ENCODE measurements at places on chromosomes 16 and 17. TPM values are rescaled to one million over a fixed set of nuclear protein-coding genes. Genes with fewer than 3 reads are reported as not detected.

Gene PLXDC1
- 13.4 TPM for total RNA-seq

Gene USP36
- total RNA-seq: 33.9 TPM

Gene TGFB1I1
- 23.5 TPM for total RNA-seq

Gene RPL38
- 320 TPM for total RNA-seq

DNA sequence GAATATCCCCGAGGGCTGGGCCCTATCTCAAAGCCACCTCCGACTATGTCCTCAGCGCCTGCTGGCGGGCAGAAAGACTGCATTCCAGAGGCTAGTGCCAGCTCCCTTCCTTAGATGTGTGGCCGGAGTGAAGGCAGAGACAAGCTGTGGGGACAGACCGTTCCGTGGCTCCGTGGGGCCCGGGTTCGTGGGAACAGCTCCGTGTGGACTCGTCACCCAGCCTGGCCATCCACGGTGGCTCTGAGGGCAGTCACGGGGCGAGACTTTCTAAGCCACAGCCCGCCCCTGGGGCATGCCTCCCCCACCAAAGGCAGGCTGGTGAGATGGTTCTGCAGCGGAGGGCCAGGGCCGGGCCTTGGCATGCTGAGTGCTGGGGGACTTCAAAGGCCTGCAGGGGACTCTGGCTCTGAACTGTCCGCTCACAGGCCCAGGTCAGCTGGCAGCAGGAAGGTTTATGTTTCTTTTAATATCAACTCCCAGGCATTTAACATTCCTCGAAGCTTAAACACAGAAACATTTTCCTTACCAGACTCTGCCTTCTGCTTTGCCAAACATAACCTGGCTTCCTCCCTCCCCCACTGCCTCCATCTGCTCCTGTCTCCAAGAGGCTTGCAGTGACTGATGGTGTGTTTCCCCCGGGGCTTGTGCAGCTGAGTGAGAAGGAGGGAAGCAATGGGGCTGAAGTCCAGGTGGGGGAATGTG lies 50.4 kb downstream of the TIMM22 start:
- no peak for DNase-seq

GRCh38 chr17:74368341-74369081 lies 1.2 kb downstream of the GPR142 start:
- DNase-seq: peak; percentile 74

DNA sequence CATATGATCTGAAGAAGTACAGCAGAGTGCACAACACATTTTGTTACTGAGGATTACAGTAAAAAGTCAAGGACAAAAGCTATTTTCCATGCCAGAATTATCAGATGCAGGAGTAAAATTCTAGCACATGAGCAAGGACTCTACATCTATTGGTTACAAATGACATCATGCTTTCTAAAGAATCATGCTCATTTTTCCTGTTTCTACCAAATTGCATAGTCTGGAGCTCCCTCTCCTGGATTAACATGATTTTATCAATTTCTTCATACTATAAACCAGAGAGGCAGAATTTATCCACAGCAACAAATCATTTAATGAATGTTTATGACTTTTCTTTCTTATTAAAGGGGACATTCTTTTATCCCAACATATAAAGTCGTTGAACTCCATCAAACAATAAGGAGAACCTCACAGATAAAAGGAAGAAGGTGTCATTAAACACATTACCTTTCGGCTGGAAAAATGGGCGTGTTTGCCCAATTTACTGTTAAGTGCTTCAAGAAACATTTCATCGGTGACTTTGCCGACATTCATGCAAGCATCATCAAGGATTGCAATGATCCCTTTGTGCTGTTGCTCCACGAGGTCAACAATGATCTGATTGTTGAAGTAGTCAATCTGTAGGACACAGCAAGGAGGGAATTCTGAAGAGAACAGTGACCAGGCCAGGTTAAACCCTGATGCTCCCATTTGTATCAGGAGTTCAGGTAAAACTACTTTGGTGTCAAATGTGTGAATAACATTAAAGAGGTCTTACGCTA lies 121.7 kb downstream of the MYO1D start:
- no peak for DNase-seq

DNA sequence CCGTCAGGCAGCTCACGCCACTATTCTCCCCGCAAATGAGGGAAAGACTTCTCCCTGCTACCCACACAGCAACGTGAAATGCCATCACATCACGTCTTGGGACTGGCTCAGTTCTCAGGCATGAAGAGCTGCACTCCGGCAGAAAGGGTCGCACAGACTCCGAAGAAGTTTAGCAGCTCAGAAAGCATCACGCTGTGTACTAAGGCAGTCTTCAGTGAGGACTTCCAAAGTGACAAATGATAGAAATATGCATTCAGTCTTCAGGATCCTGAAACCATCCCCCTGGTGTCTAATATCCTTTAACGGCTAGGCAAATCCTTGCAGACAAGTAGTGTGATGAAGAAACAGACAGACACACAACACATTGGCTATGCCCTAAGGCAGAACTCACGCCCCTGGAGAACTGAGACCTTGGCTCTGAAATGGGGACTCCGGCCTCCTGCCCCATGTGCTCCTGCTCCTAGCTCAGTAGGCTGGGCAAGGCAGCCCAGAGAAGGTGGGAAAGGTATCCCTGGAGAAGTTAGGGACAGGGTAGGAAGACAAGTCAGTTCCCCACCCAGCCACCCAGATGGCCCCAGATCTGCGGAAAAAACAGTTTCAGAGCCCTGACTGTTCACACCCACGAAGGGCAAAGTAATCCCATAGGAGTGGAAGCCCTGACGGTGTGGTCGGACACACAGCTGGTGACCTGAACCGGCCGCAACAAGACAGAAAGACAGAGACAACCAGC lies 1.6 kb downstream of the XYLT1 start:
- DNase-seq: no peak

GRCh38 chr17:9370467-9370866 lies 205.2 kb downstream of the STX8 start:
- DNase-seq: no peak

GRCh38 chr16:30490210-30490609 lies 17.7 kb downstream of the ITGAL start:
- DNase-seq: no peak

DNA sequence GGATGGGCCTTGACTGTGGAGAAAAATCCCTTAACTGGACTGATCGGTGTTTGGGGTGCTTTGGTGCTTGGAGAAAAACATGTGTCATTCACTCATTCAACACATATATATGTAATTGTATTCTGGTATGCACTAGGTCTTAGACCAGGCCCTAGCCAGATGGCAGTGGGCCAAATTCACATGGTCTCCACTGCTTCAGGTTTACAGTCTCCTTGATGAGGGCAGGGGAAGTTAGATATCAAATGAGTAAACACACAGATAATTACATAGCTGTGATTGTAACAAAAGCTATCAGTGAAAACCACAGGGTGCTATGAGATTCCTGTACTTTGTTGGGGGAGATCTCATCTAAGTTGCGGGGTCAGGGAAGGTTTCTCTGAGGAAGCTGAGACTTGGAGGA lies 78.8 kb downstream of the WWP2 start:
- no peak for DNase-seq

DNA sequence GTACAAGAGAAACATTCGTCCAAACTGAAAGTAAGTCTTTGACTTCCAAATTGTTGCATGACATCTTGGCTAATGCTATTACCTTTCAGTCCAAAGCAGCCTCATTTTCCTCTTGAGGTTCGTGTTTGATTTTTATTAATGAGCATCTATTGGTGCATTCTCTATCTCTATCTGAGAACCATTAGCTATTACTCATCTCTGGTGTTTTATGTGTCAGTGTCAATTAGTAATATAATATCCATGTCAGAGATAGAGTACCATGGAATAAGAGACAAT lies 388.1 kb upstream of the GOT2 start:
- no peak for DNase-seq

DNA sequence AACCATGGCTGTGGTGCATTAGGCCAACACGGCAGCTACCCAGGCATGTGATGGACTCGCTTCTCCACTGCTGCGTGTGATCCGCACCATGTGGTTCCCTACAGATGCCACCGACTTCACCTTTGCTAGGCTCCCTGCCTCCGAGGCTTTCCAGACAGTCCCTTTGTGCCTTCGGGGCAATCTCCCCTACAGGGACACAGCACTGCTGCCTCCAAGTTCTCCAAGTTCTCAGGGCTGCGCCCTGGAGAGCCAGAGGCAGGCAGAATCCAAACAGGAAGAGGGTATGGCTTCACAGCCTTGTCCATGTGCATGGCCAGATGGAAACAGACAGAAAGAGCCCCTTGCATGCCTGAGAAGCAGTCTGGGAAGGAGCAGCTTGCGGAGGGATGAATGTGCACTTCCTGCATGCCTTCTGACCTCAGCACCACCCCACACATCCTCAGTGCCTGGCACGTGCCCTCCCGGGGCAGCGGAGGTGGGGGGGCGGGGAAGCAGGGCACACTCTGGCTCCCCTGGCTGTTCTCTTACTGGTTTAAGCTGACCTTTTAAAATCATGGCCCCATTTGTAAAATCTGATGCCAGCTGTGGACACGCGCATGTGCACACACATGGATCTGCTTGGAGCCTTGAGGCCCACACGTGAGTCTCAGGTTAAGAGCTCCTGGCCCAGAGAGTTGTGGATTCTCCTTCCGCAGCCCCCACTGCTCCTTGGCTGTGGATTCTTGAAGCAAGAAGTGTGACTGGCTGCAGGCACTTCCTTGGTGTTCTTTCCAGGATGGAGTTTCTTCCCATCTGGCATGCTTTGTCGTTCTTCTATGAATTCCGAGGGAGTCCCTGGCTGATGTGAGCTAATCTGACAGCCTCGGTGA lies 55.3 kb upstream of the MTSS2 start:
- no peak for DNase-seq

GRCh38 chr17:57948555-57949420 lies 6.4 kb downstream of the CUEDC1 start:
- peak; percentile 29 for DNase-seq

DNA sequence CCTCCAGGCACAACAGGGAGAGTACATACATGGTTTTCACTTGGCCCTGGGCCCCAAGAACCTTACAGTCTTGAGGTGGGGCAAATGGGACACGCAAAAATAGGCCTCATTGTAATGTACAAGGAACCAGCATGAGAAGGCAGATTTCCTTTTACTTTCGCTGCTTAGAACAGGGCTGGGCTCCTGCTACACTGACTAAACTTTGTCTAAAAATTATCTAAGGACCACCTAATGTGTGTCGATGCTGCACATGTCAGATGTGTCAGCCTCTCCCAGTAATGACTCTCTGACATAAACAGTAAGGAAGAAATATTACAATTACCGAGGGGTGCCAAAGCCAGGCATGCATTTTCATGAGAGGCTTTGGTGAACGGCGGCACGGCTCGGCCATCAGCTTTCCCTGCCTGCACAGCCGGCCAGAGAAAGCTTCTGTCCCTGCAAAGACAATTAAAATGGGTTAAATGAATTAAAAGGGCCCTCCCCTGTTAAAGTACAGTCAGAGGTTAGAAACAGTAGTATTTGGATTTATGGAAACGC lies 224.2 kb upstream of the IRX3 start:
- no peak for DNase-seq

DNA sequence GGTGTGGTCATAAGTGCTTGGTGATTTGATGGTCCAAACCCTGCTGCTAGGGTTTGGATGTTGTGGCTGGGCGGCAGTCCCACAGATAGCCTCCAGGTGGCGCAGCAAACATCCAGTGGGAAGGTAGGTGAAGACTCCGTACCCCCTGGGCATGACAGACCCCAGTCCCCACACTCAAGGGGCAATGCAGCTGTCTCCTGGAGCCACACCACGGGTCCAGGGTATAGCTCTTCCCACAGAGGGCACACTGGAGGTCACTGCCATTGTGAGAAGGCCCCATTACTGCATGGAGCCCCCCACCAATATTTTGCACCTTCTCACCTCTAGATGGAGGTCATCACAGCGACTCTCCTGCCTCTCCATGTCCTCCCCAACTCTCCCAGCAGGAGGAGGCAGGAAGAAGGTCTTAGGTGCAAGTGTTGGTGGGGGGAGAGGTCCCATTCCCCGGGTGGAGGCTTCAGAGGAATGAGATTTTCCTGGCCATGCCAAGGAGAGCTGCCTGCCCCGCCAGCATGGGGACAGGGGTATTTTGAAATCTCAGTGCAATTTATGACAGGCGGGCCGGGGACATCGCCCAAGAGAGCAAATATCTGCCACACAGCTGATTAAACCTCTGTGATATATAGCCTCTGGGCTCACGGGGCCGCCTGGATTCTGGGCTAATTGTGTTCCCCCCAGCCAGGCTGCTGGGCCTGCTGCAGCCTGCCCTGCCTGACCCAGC lies 17.1 kb upstream of the C17orf113 start:
- DNase-seq: peak; percentile 58

DNA sequence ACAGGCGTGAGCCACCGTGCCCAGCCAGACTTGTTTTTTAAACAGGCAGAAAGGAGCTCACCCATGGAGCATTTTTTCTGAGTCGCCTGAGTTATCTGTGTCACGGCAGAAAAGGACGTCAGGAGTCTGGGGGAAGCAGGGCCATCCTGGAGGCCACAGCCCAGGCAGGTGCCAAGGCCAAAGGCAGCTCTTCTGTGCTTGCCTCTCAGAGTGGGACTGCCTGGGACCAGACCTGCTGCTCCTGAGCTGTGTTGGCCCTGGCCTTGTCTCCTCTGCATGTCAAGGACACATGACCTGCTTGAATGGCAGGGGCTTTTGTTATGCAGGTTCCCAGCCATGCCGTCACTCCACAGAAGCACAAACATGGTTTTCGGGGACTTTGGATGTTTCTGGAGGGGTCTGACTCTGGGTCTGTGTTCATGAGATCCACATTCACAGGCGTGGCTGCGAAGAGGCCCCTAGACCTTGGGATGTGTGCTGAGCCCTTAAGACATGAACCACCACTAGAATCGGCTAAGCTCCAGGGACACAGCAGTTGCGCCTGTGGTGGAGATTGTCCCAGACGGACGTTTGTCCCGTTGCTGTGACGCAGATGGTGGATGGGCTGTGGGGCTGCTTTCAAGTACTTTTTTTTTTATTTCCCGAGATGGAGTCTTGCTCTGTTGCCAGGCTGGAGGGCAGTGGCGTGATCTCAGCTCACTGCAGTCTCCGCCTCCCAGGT lies 33.8 kb downstream of the FOXK2 start:
- no peak for DNase-seq

All from thyroid gland (tissue), 4 donors.